ENCODE measurements at places on chromosomes 2 and 18. TPM values are rescaled to one million over a fixed set of nuclear protein-coding genes. Genes with fewer than 3 reads are reported as not detected.

Gene STK39
- 12.9 TPM for total RNA-seq

Gene ACMSD
- 0.52 TPM for total RNA-seq

Gene MYOM1
- 21.8 TPM for total RNA-seq

Gene MALL
- total RNA-seq, result 6.6 TPM

Gene DOK6
- total RNA-seq, result 0.66 TPM

Gene KLHL41
- 1.3 TPM for total RNA-seq

GRCh38 chr18:73214970-73215369 is 347.2 kb upstream of the NETO1 start:
- DNase-seq, result no peak
- no peak overlapping the region for H3K4me3 ChIP-seq
- no peaks in the 10 kb centered on the region for H3K27me3 ChIP-seq
- H3K27ac ChIP-seq, result no peak overlapping the region
- H3K4me1 ChIP-seq, result no peaks in the 10 kb centered on the region
- no peaks in the 10 kb centered on the region for H3K36me3 ChIP-seq

- no peak overlapping the region for H3K27ac ChIP-seq
- no peaks in the 10 kb centered on the region for H3K36me3 ChIP-seq
- DNase-seq, result no peak
- H3K4me3 ChIP-seq, result no peak overlapping the region
- H3K27me3 ChIP-seq, result peaks cover 4% of the 10 kb centered on the region
Observed at GRCh38 chr18:77708826-77709506, 459.3 kb downstream of the GALR1 start.

DNA sequence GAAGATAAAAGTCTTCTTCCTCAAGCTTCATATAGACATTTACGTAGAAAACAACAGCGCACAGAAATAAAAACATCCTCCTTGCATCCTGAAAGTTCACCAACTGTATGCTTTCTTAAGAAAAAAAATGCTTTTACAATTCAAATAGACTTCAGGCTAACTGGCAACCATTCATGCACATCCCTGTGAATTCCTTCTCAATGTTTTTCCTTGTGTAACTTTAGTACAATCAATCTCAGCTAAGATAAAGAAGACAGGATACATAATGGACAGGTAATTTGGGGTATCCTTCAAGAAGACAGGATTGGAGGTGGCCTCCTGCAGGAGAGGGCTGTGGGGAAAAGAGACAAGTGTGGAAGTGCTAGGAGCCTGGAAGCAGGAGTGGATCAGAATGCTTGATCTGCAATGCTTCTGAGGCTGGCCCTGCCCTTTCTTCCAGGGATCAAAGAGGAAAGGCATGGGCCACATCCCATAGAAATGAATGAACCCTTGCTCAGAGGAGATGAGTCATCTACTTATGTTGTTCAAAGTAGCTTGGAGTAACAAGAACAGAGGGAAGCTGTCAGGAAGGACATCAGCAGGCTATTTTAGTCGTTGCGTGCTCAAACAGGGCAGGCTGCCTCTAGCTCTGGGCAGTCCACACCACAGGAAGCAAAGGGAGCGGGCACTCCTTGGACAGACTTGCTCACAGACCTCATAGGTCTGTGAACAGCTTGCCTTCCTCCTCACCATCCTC is 126.6 kb downstream of the TMEM131 start:
- no peaks in the 10 kb centered on the region for H3K27me3 ChIP-seq
- no peaks in the 10 kb centered on the region for H3K36me3 ChIP-seq
- H3K4me3 ChIP-seq, result no peak overlapping the region

- no peaks in the 10 kb centered on the region for H3K36me3 ChIP-seq
- H3K27me3 ChIP-seq, result no peaks in the 10 kb centered on the region
- H3K4me3 ChIP-seq, result no peak overlapping the region
- no peak overlapping the region for H3K27ac ChIP-seq
- peaks cover 21% of the 10 kb centered on the region for H3K4me1 ChIP-seq
- DNase-seq, result no peak
Observed at GRCh38 chr2:219567791-219568361, 3.5 kb downstream of the OBSL1 start.

GRCh38 chr2:172953970-172954852 is 121.4 kb upstream of the MAP3K20 start:
- H3K4me3 ChIP-seq, result no peak overlapping the region
- no peak for DNase-seq
- no peaks in the 10 kb centered on the region for H3K4me1 ChIP-seq

DNA sequence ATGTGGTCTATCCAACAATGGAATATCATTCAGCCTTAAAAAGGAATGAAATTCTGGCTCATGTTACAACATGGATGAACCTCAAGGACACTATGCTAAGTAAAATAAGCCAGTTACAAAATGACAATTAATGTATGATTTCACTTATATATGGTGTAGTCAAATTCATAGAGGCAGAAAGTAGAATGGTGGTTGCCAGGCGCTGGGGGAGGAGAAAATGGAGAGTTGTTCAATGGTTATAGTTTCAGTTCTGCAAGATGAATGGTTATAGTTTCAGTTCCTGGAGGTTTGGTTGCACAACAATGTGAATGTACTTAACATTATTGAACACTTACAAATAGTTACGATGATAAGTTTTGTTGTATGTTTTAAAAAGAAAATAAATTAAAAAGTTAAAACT is 79.2 kb upstream of the IL1R2 start:
- no peak for DNase-seq
- no peaks in the 10 kb centered on the region for H3K27me3 ChIP-seq
- H3K36me3 ChIP-seq, result no peaks in the 10 kb centered on the region
- H3K4me1 ChIP-seq, result no peaks in the 10 kb centered on the region

DNA sequence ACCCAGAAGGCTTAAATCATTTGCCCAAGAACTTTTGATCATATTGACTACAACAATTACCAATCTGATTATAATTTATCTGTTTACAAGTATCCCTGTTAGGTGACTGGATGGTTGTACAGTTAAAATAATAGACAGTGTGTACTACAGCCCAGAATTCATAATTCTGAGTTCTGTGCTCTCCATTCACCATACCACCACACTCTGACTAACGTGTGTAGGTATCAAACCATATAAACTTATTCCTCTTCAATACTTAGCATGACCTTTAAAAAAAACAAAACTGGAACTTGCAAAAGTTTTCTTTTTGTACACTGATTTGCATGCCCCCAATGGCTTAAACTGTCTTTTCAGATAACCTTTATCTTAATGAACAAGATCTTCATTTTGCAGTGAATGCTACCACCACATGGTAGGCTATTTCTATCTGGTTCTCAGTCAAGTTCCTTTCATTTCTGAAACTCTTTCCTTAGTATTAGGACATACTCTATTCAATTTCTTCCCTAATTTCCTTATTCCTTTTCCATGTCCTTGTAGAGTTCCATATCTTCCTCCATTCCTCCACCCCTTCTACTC is 50.9 kb downstream of the SOS1 start:
- no peaks in the 10 kb centered on the region for H3K4me1 ChIP-seq
- H3K4me3 ChIP-seq, result no peak overlapping the region
- no peak overlapping the region for H3K27ac ChIP-seq
- no peak for DNase-seq

DNA sequence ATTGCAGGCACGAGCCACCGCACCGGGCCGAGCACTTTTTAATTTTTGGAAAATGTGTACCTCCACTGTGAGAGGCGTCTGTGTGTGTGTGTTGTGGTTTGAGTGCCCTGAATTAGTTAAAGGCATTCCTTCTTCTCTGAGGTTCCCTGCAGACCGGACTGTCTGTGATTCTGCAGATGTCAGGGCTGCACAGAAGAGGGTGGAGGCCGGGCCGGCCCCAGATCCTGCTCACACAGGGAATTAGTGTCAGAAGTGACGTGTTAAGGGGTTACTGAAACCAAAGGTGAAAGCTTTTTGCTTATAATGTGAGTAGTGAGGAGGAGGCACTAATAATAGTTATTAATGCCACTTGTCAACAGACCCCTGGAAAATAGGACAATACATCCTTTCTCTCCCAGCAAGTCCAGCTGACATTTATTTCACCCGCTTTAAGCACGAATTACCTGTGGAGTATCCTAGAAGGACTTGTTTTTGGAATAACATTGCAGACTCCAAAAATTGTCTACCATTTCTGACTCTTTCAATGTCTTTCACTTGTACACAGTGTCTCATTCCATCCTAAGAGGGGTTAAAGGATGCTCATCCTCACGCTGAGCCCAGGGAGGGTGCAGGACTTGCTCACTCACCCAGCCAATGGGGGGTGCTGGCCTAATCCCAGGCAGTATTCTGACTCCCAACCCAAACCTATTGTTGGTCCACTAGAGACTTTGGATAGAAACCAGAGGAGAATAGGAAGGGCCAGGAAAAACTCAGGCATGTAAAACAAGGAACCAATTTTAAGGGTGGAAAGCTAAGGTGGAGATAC is 16.2 kb downstream of the ARHGAP25 start:
- no peaks in the 10 kb centered on the region for H3K36me3 ChIP-seq
- H3K27me3 ChIP-seq, result no peaks in the 10 kb centered on the region
- H3K4me1 ChIP-seq, result peaks cover 4% of the 10 kb centered on the region

GRCh38 chr18:49561289-49562193 is at the start of gene LIPG:
TSS of gene LIPG (plus strand) at chr18:49562057. CDS start at chr18:49562309, 252 bp downstream.
- no peak within 1 kb of the TSS for H3K4me3 ChIP-seq
- no peaks in the 10 kb centered on the region for H3K36me3 ChIP-seq
- H3K4me1 ChIP-seq, result peaks cover 49% of the 10 kb centered on the region
- DNase-seq, result peak; percentile 56
- no peaks in the 10 kb centered on the region for H3K27me3 ChIP-seq
- H3K27ac ChIP-seq, result no peak within 1 kb of the TSS

DNA sequence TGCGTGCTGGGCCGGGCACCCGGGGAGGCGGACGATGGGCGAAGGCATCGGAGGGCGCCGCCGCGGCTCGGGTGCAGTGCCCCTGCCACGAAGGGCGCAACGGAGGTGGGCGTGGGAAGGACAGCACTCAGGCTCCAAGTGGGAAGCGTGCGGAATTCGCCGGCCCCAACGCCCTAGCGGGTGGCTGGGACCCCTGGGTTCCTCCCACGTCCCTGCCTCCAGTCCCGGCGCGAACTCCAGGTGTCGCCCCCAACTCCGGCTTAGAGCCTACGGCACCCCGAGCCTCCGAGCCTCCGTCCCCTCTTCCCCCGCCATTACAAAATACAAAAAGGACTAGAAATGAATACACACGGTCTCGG is 1.3 kb downstream of the CYP27C1 start:
- H3K4me3 ChIP-seq, result no peak overlapping the region
- no peak for DNase-seq

GRCh38 chr2:151299920-151300539 is 10.6 kb upstream of the NMI start:
- H3K27me3 ChIP-seq, result no peaks in the 10 kb centered on the region
- no peaks in the 10 kb centered on the region for H3K4me1 ChIP-seq
- H3K27ac ChIP-seq, result no peak overlapping the region
- H3K36me3 ChIP-seq, result no peaks in the 10 kb centered on the region
- H3K4me3 ChIP-seq, result no peak overlapping the region

DNA sequence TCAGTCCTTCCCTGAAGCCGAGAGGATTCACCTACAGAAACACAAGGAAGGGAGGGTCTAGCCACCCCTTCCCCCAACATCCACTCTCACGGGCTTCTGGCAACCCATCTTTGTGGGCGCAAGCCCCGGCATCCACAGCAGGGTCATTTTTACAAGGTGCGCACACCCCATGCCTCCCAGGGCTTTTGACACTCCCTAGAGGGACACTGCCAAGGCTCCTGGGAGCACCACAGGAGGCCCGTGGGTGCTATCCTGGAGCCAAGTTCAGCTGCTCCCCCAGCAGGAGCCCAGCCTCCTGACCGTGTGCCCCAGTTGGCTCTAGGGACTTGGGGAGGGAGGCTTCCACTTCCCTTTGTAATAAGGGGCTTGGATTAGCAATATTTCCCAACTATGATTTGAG is 251.6 kb downstream of the TNS1 start:
- no peak overlapping the region for H3K27ac ChIP-seq
- no peaks in the 10 kb centered on the region for H3K27me3 ChIP-seq
- no peak for DNase-seq
- no peaks in the 10 kb centered on the region for H3K4me1 ChIP-seq
- no peaks in the 10 kb centered on the region for H3K36me3 ChIP-seq

- no peaks in the 10 kb centered on the region for H3K27me3 ChIP-seq
- no peaks in the 10 kb centered on the region for H3K36me3 ChIP-seq
- no peak overlapping the region for H3K4me3 ChIP-seq
- H3K27ac ChIP-seq, result no peak overlapping the region
Observed at GRCh38 chr2:3265981-3266924, 111.4 kb downstream of the EIPR1 start.

- H3K27me3 ChIP-seq, result no peaks in the 10 kb centered on the region
- DNase-seq, result peak; percentile 37
- no peaks in the 10 kb centered on the region for H3K36me3 ChIP-seq
- H3K27ac ChIP-seq, result no peak overlapping the region
- H3K4me3 ChIP-seq, result no peak overlapping the region
Observed at GRCh38 chr2:119174216-119174992, 15.9 kb upstream of the C1QL2 start.
